Cardiac septum (tissue), 1 donor: ENCODE measurements at places on chromosomes 3 and 15. TPM values are rescaled to one million over a fixed set of nuclear protein-coding genes. Genes with fewer than 3 reads are reported as not detected.

Gene CCR8
- total RNA-seq = not detected

Gene RBMS3
- 49.0 TPM for total RNA-seq

Gene CELF6
- total RNA-seq = 0.70 TPM

Gene EXD1
- total RNA-seq = not detected

Gene PRTG
- 0.92 TPM for total RNA-seq

Gene BCL6
- total RNA-seq = 67.4 TPM

Gene ANKRD34C
- 0.78 TPM for total RNA-seq

Gene MCF2L2
- total RNA-seq = 1.1 TPM

Gene TBC1D2B
- 11.3 TPM for total RNA-seq

Gene GPR156
- 0.11 TPM for total RNA-seq

Gene PLS1
- 0.81 TPM for total RNA-seq

Gene LRRC49
- total RNA-seq = 83.2 TPM

Gene MYO5C
- 2.0 TPM for total RNA-seq

Gene LRRIQ4
- not detected for total RNA-seq

Gene PIGZ
- total RNA-seq = 5.9 TPM

Gene TEX9
- total RNA-seq = 2.0 TPM

Gene ABI3BP
- 26.2 TPM for total RNA-seq

Gene IL20RB
- 0.70 TPM for total RNA-seq

Gene SLC51A
- 0.51 TPM for total RNA-seq

Gene GOLGA8G
- not detected for total RNA-seq

Gene PGBD4
- 1.5 TPM for total RNA-seq

Gene HSPBAP1
- total RNA-seq = 4.3 TPM

Gene SLC27A2
- not detected for total RNA-seq

Gene TICRR
- 0.03 TPM for total RNA-seq

Gene PLA2G4D
- total RNA-seq = not detected

Gene DNAH12
- 0.22 TPM for total RNA-seq

Gene POLQ
- total RNA-seq = 0.97 TPM

Gene CHRM5
- not detected for total RNA-seq

Gene TMEM212
- total RNA-seq = not detected

Gene BTLA
- 0.35 TPM for total RNA-seq

Gene RAB6B
- total RNA-seq = 42.4 TPM

Gene MELTF
- 10.8 TPM for total RNA-seq

Gene CPNE4
- total RNA-seq = 7.4 TPM
